Mammary epithelial cell (primary cell): ENCODE measurements at places on chromosomes 4 and X.
A peak's percentile ranks its signal among the peaks of the same experiment; 100 is the strongest.

- DNase-seq, result no peak
These were observed 4.3 kb downstream of the ZXDB start for GRCh38 chrX:57596109-57596508.

DNA sequence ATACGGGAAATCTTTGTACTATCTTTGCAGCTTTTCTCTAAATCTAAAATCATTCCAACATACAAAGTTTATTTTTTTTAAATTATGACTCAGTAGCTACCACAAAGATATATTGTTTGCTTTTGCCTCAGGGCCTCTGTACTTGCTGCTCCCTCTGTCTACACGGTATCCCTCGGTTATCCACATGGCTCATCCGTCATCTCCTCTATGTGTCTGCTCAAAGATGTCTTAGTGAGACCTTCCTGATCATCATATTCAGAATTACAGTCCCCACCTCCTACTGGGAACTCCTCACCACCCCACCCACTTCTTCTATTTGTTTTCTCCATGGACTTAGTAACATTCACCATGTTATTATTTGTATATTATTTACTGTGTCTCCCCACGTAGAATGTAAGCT lies 107.8 kb downstream of the PARM1 start:
- DNase-seq, result peak; percentile 9

DNA sequence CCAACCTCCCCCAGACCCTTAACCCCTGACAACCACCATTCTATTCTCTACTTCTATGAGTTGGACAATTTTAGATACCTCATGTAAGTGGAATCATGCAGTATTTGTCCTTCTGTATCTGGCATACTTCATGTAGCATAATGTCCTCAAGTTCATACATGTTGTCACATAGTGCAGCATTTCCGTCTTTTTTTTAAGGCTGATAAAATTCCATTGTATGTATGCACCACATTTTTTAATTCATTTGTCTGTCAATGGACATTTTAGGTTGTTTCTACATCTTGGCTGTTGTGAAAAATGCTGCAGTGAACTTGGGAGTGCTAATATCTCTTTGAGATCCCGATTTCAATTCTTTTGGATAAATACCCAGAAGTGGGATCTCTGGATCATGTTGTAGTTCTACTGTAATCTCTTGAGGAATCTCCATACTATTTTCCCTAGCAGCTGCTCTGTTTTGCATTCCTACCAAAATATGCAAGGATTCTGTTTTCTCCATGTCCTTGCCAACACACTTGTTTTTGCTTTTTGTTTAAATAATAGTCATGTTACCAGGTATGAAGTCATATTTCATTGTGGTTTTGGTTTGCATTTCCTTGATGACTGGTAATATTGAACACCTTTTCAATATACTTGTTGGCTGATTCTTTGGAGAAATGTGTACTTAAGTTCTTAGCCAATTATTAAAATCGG lies 48.8 kb upstream of the ADAD1 start:
- DNase-seq, result peak; percentile 56

DNA sequence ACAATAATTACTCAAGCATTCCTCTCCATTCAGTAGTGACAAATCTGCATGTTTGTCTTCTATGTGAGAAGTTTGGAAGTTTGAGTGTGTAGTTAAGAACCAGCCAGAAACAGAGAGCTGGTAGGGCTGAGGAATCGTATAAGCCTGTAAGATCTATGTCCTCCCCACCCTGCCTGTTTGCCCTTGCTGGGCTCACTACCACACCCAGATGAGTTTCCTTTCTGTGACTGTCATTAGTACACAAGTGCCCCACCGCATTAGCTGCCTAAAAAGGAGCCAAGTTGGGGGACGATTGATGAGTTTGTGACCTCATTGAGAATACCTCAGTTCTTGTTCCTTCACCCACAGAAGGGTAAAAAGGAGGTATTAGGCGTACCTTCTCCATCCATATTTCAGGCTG lies 28.3 kb downstream of the DOCK11 start:
- DNase-seq, result no peak

GRCh38 chr4:80926446-80926845 lies 104.1 kb upstream of the BMP3 start:
- DNase-seq, result no peak

- DNase-seq, result no peak
These were observed 92.4 kb upstream of the SMIM10 start for GRCh38 chrX:134898440-134898839.

DNA sequence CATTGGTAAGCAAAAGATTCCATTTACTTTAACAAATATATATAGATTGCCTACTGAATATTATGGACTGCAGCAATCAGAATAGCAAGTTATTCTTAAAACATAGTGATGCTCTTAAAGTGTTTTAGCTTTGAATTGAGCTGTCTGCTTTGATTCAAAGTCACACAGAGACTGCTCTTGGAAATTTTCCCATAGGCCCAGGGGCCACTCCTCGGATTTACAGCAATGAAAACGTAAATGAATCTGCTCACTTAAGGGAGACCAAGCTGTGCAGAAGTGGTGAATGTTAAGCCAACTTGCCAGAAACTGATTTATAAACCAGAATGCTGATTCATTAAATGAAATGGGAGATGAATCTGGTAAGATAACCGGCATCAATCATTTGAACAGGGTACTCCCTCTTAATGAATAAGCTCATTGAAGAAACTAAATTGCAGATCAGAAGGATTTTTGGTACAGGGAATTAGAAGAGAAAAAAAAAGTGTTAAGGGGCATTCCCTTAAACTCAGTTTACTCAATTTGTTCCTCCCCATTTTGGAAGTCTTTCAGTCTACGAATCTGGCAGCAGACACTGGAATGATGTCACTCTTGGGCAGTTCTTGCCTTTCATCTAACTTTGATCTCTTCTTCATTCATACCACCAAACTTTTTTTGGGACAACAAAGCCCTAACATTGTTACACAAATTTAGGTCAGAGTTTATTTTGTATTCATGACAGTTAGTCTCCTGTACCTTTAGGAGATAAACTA lies 363.3 kb upstream of the MAGEB2 start:
- no peak for DNase-seq

DNA sequence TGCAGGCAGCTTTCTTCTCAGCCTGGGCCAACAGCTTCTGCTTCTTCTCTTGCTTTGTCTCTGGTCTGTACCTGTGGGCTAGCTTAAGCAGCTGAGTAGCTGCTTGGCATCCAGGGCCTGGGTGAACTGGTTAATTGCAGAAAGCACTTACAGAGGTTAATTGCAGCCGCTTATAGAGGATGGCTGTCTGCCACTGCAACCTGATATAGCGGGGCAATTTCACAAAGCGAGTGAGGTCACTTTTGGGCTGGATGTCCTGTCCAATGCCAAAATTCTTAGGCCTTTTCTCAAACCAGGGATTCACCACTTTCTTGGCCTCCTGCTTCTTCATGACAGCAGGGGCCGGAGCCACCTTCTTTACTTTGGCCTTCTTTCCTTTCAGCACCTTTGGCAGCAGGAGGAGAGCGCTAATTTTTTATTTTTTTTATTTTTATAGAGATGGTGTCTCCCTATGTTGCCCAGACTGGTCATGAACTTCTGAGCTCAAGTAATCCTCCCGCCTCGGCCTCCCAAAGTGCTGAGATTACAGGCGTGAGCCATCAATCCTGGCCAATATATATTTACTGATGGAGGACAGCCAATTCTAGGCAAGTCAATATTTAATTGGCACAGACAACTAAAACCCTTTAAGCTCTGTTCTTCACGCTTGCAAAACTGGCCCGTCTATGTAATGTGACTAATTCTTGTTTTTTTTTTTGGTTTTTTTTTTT lies 61.0 kb downstream of the ENOPH1 start:
- DNase-seq, result no peak

DNA sequence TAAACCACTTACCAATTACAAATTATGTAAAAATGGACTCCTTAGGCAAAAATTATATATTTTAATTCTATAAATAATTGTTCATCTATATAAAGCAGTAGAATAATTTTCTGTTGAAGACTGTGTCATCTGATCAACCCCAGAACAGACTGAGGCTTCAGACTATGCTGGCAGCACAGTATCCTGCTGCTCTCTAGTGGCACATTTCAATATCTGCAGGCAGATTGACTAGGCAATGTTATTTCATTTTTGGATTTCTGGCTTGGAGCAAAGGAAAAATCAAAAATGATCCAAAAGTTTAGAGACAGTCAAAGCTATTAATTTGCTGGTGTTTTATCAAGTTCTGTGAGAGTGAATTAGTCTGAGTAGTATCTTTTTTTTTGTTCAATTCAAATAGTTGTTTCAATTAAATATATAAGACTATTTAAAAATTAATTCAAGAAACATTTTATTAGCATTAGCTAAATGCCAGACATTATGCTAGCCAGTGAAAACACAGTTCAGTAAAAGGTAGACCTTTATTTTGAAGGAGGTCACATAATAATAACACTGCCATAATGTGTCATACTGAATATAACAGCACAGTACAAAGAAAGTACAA lies 21.3 kb upstream of the SULT1E1 start:
- DNase-seq, result peak; percentile 27

DNA sequence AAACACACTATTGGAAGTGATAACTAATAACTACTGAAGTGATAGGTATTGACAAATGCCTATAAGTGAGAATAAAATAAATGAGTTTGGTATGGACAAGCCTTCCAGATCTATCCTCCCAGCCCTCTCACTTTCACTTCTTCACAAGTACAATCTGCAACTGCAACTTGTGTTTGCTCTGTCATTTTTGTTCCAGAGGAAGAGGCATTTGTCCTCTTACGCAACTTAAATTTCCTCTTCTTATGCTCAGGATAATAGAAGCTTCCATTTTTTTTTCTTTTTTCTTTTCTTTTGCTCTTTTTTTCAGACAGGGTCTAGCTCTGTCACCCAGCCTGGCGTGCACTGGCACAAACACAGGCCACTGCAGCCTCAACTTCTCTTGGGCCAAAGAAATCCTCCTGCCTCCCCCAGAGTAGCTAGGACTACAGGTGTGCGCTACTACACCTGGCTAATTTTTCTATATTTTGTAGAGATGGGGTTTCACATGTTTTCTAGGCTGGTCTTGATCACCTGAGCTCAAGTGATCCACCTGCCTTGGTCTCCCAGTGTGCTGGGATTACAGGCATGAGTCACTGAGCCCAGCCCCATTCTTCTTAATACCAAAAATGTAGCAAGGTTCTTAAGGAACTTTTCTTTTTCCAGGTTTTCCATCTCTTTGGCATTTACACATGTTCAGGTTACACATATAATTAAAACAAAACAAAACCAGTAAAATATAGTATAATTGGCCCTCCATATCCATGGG lies 73.1 kb downstream of the PDGFC start:
- DNase-seq, result no peak

DNA sequence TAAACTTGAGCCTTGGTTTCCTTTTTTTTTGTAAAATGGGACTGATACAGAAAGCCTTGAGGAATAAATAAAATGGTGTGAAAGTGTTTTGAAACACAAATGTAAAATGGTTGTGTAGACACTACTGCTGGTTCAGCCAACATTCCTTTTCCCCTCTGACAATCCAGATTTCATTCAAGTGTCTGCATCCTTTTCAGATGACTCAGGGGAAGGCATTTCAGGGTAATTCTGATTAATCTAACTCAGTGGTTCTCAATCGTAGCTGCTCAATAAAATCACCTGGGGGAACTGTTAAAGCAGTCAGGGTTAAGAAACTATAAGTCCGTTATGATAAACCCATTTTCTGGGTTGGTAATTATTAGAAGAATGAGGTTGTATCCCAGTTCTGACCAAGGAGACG lies 4.6 kb downstream of the ARHGAP10 start:
- DNase-seq, result peak; percentile 66

- DNase-seq, result no peak
These were observed 13.2 kb upstream of the CA5B start for GRCh38 chrX:15724911-15725310.

DNA sequence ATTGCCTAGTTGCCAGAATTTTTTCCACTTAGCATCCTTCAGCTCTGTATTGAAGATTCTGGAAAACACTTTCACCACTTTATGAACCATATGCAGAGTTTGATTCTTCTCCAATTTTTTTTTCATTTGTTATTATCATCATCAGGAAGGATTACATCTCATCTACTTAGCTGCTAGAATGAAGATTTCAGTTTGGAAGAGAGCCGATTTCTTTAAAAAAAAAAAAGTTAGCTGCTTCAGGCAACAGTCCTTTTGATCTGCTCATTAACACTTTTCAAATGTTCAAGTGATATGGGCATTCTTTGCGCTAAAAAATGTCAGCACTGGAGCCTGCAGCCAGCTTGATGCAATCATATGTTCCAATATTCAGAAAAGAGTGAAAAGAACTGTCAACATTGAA lies 76.2 kb downstream of the ANTXR2 start:
- DNase-seq, result no peak

DNA sequence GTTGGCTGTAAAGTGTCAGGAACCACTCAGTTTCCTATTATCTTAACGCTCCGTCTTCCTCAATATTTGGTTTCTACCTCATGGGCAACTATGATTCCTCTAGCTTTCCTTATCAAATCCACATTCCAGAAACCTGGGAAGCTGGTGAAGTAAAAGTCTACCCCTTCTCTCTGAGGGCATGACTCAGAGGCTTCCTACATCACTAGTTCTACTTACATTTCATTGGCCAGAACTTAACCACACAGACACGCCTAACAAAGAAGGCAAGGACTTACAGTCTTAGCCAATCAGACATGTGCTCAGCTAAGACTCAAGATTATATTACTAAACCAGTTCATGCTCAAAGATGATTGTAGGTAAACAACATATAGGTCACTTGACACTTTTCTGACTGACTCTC lies 30.4 kb downstream of the COX7B2 start:
- no peak for DNase-seq

- DNase-seq, result no peak
These were observed 157.8 kb downstream of the ANTXR2 start for GRCh38 chr4:79915246-79915645.

- DNase-seq, result no peak
These were observed 404 bp downstream of the PPP2R3B start for GRCh38 chrX:386239-386767.

DNA sequence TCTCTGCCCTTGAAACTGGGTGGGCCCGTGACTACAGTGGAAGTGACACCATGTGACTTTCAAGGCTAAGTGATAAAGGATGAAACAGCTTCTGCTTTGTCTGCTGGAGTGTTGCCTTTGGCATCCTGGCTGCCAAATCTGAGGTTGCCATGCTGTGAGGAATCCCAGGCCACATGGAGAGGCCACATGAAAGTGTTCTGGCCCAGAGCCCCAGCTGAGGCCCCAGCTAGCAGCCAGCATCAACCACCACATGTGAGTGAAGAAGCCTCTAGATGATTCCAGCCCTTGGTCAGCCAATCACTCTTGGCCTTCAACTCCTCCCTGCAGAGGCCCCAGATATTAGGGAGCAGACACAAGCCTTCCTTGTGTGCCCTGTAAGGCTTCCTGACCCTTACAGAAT lies 94.4 kb upstream of the BCOR start:
- DNase-seq, result no peak

GRCh38 chrX:79572566-79572965 lies 205.4 kb upstream of the ITM2A start:
- DNase-seq, result no peak

DNA sequence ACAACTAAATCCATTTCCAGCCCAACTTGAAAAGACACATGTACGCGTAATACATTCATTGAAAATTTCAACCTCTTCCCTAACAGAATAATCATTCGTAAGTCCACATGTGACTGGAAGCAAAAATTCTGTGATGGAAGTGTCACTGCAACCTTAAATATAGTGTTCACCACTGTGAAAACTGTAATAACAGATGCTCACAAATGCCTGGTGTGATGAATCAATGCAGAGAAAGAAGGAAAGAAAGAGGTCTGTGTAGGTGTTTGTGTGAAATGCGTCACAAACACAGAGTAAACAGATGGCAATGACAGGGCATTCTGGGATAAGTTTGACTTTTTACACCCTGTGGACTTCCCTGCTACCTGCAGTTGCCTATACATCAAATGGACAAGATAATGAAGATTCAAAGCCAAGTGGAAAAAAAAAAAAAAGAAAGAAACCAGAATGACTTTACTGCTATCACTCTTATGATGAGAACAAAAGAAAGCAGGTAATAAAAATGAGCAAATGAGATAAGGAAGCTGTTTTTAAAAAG lies 123.3 kb downstream of the EPHA5 start:
- no peak for DNase-seq
